ENCODE measurements at places on chromosomes 7 and 10.
A peak's percentile ranks its signal among the peaks of the same experiment; 100 is the strongest.

GRCh38 chr7:129698516-129699418 is 87.2 kb downstream of the NRF1 start:
- DNase-seq: peak; percentile 20

DNA sequence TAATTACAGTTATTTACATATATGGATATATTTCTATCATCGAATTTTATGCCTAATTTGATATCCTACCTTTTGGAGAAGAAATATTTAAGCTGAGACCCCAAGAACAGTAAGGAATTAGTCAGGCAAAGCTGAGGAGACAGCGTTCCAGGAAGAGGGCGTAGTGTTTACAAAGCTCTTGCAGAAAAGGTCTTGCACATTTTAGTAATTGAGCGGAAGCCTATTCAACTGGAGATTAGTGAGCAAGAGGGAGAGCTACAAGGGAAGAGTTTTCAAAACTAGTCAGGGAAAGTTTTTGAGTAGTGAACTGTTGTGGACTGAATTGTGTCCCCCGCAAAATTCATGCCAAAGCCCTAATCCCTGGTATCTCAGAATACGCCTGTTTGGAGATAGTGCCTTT is 26.5 kb upstream of the POU6F2 start:
- DNase-seq: no peak

- DNase-seq: no peak
Measured at GRCh38 chr7:29894256-29894655, 87.9 kb downstream of the WIPF3 start.

- DNase-seq: no peak
Measured at GRCh38 chr7:133704453-133704852, 422.7 kb upstream of the LRGUK start.

DNA sequence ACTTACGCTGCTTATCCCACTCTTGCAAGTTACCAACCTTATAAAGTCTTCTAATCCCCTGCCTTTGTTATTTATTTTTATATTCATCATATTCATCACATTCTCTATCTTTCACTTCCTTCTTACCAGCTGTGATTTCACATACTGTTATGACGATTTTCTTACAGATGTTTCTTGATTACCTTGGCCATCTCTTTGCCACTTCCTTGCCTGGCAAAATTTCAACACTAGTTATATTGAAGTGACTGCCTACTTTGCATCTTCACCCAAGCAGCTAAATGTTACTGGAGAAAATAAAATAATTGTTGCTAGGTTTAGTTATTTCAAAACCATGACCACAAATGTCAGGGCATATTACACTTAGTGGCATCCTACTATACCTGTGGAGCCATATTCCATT is 8.8 kb upstream of the STEAP4 start:
- DNase-seq: no peak

DNA sequence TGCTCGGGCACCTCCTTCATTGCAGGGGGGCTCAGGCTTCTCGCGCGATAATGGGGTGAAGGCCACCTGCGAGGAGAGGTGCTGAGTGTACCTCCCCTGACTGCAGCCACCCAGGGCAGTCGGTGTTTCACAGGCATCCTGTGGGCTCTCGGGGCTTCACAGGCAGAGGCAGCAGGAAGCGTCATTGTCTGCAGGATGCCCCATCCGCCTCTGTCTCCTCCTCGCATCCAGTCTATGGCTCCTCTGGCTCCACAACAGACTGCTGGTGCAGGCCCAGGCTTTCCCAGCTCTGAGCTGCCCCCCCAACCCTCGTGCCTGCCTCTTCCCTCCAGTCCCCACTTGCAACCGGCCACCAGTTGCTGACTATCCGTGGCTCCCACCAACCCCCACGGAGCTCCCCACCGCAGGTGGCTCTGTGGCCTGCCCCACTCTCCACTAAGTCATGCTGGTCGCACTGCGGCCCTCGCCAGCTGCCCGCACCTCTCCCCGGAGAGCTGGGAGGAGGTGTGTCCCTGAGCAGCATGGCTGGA is 36.5 kb downstream of the CAMK2B start:
- peak; percentile 58 for DNase-seq

DNA sequence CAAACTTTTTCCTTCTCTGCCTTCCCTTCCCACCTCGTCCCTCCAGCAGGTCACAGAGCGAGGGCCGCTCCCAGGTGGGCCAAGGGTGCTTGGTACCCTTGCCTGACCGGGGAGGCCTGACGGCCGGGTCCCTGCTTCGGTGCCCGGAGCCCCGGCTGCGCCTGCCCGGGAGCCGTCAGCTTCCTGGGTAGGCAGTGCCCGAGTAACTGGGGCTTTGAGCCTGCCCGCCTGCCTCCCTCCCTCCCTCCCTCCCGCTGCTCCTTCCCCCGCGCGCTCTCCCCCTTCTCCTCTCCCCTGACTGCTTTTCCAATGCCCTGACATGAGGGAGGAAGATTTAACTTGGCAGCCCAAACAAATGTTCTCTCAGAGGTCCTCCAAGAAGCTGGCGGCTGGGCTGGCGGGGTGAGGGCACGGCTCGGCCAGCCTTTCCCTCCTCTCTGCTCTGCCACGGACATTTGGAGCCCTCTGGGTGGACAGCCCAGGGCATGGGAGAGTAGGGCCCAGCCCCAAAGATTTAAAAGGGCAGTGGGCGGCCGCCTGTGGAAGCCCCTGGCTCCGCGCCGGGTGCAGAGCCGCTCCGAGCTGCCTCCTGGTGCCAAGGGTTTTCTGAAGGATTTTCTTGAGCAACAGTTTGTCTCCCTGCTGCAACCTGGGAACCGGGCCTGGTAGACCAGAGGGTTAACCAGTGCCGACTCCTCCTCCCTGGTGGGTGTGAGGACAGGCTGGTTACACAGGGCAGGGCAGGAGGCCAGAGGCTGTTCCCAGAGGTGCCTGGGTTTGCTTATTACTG is 2.0 kb downstream of the ZMIZ1 start:
- peak; percentile 87 for DNase-seq

DNA sequence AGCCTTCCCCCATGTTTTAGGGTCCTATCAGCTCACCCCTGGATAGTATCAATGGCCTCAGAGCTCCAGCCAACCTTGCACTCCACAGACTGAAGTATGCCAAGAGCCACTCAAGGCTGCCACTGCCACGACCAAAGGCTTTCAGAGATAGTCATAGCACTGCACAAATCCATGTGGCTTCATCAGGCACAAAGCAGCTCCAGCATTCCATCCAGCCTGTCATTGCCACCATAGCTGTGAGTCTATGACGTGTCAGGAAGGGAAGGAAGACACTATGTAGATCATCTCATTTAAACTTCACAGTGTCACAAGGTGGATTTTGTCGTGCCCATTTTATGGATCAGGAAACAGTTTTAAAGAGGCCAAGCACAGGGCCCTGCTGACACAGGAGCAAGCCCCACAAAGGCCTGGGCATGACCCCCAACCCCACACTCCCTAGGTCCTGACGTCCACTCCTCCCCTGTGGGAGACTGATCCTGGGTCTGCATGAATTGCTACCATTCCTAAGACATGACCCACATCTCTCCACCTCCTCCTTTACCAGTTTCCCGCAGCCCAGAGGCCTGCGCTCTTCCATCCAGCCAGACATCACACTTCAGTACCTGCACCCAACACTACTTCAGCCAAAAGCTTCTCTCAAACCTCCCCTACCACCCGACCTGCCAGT is 119.4 kb downstream of the DIP2C start:
- no peak for DNase-seq

DNA sequence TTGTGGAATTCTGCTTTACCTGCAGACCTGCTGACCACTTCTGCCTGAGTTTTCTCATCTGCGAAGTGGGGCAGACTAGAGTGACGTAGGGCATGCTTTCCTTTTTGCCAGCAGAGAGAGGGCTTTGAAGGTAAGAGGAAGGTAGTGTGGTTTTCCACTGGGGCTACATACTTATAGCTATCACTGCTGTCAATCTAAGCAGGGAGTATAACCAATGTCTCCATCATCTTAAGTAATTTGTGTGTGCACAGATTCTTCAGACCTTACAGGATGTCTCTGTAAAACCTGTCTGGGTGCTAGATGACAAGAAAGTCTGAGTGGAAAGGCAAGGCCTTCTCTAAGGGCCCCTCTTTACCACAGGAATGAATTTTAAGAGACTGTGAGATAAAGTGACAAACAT is 106.8 kb downstream of the RBM20 start:
- DNase-seq: no peak

GRCh38 chr10:90857635-90858460 is at the start of gene HTR7:
Gene HTR7, minus strand, starts transcription at chr10:90858039. Its CDS starts 368 bp downstream, at chr10:90857671.
- peak; percentile 93 for DNase-seq

DNA sequence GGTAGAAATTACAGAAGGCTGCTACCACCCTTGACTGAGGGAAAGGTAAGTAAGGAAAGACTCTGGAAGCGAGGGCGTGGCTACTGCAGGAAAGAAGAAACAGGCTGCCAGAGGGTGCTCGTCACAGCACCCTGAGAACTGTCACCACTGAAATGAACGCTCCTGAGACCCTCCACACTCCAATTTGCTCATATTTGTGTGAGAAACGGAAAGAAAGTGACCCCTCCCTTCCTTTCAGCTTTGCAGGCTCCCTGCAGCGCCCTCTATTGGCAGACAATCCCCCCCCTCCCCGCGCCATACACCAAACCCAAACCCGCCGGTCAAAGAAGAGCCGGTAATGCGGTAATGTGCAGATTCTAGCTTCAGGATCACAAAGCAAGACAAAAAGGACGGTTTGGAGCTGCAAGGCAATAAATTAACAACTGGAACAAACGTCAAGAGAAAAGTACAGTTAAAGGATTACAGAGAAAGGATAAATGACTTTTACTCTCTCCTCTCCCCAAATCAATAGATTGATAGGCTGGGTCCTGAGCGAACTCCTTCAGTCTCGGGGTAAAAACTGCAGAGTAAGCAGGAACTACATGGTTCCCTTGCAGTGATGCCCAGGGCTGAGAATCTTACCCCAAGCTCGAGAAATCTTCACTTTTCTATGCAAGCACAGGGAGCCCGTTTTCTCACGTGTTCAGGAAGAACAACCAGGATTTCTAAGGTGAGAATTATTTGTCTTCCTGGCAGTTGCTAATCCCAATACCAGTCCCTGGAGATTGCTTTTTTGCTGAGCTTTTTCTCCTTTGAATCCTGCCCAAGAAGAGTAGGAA is 47.6 kb downstream of the STEAP1B start:
- peak; percentile 85 for DNase-seq

DNA sequence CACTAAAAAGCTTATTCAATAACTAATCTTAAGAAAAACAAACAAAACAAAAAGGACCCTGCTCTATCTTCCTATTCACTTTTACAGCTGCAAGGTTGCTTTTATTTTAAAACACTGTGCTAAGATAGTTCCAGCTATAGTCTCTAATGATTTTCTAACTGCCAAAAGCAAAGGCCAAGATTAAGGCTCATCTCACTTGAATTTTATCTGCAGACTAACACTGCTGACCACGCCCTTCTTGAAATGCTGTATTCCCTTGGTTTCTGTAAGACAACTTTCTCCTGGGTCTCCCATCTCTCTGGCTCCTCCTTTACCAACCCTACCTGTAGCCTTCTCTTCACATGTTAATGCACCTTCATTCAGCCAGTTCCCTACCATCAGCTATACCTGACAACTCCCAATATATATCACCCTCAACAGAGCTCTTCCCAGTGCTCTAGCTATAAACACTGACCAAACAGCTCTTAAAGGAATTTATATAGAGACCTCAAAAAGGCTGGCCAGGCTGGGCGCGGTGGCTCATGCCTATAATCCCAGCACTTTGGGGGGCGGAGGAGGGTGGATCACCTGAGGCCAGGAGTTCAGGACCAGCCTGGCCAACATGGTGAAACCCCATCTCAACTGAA is 11.7 kb downstream of the SRPK2 start:
- peak; percentile 68 for DNase-seq

DNA sequence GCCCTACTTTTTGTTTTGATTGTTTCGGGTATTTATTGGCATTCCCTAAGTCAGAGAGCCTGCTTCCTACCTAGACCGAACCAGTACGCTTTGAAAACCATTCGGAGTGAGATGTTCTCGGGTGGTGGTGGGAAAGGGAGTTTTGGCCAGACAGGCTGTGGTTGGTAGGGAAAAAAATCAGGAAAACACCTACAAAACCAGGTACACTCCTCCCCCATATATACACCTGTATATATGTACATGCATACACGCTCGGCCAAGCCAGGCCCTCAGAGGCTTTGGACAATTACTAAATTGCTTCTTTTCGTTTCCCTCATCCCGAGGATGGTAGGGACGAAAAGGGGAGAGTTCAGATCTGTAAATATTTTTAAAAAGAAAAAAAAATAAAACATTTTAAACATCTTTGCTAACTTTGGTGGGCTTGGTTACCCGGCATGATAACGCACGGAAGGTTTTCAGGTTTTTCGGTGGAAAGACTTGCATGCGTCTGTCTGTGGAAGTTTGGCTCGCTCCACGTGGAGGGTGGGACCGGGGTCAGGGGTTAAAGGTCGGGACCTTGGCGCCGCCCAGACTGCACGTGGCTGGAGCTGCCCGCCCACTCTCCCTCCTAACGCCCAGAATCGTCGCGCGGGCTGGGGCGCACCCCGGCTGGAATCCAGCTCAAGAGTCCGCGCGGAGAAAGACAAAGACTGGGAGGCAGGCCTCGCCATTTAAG is 2.5 kb downstream of the HMX2 start:
- DNase-seq: peak; percentile 76

DNA sequence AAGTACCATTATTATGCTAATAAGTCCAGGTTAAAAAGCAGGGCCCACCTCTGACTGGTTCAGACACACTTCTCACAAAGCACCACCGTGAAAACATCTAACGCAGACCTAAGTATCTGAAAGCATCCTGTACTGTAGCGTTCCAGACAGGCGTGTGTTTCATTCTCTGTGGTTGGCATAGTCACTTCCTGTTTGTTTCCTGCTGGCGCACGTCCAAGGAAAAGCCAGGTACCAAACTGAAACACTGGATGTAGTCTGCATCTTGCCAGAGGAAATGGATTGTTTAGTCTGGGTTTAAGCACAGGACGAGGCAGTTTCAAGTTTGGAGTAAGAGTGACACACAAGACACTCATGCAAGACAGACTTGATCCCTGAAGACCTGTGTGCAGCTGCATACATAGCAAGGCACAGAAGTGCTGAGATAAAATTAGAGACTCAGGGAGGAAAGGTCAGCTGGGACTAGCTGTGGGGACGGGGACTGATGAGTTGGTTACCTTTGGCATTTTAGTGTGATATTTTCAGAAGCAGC is 23.3 kb downstream of the BPGM start:
- no peak for DNase-seq

- DNase-seq: no peak
Measured at GRCh38 chr10:61063901-61064300, 119.9 kb upstream of the RHOBTB1 start.

- peak; percentile 43 for DNase-seq
Measured at GRCh38 chr10:102674566-102674965, 30.3 kb downstream of the TRIM8 start.

DNA sequence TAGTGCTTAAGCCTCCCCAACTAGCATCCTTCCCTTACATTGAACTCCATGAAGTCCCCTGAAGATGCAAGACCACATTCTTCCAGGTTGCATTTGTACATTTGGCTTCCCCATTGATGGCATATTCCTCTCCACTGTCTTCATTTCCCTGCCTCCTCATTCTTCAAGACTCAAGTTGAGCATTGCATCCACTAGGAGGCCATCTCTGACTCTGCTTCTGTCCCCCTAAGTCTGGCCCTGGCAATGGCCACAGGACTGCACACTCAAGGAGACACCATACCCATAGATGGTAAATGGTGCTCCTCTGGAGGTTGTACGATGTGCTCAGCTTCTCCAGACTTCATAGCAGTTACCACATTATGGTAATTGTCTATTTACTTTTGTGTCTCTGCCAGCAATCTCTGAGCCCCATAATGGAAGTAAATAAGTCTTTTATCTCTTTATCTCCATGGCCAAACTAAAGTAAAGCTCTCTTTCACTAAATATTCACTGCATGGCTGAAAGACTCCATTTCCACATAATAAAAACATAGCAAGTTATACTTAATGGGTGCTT is 112.6 kb downstream of the PTPRZ1 start:
- DNase-seq: no peak

- peak; percentile 20 for DNase-seq
Measured at GRCh38 chr10:65570143-65571010, 1355.5 kb upstream of the LRRTM3 start.

GRCh38 chr7:24403557-24403956 is 119.6 kb downstream of the NPY start:
- DNase-seq: no peak

Measured in H7 (cell line).